ENCODE measurements at places on chromosomes 12 and 14.

DNA sequence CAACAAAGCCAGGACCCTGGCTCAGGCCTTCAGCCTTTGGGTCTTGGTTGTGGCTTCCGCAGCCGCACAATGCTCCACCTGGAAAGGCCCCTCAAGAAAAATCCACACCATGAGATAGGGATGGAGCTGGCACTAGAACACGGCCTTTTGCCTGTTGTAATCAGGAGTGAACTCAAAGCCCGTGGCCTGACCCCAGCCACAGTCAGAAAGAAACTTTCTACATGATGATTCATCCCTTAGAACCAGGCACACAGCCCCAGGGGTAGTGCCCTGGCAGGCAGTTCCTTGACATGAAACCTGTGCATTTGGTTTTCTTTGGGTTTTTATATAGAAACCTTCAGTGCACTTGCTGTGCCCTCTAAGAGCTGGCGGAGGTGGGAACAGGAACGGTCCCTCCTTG is 5.1 kb downstream of the CLMN start:
- no peak for DNase-seq

DNA sequence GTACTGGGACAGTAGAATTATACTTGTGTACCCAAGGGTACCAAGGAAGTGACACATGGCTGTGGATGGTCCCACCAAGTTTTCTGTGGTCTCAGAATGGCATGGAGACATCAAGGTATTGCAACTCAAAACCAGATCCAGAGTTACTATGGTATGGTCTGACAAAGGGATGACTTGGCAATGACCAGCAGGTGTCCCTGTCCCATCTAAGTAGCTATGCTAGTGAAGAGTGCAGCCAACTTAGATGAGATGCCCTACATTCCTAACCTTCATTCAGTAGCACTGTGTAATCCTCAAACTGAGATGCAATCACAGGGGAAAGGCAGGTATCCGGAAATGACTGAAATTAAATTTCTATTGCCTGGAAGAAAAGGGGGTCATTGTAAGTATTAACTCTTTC is 188.7 kb upstream of the TMEM260 start:
- DNase-seq = no peak

GRCh38 chr12:42422785-42423184 is 96.8 kb downstream of the PPHLN1 start:
- DNase-seq = no peak

DNA sequence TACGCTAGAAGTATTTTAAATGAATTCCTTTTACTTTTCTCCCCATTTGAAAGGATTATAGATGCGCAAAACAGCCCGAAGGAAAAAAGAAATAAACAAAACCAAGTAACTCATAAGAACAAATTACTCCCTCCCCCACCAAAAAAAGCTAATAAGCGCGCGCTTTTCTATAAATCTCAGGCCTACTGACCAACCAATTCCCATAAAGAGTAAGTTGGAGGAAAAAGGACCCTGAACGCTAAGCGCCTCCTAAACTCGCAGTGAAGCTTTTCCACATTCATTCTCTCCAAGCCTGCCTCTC is 588 bp downstream of the MBIP start:
- DNase-seq = no peak

- no peak for DNase-seq
These were observed 66.6 kb downstream of the CLMN start for GRCh38 chr14:95253039-95253630.

- no peak for DNase-seq
These were observed 138.9 kb downstream of the PLXNC1 start for GRCh38 chr12:94287245-94287628.

- no peak for DNase-seq
These were observed 2.4 kb downstream of the HRK start for GRCh38 chr12:116878567-116879508.

DNA sequence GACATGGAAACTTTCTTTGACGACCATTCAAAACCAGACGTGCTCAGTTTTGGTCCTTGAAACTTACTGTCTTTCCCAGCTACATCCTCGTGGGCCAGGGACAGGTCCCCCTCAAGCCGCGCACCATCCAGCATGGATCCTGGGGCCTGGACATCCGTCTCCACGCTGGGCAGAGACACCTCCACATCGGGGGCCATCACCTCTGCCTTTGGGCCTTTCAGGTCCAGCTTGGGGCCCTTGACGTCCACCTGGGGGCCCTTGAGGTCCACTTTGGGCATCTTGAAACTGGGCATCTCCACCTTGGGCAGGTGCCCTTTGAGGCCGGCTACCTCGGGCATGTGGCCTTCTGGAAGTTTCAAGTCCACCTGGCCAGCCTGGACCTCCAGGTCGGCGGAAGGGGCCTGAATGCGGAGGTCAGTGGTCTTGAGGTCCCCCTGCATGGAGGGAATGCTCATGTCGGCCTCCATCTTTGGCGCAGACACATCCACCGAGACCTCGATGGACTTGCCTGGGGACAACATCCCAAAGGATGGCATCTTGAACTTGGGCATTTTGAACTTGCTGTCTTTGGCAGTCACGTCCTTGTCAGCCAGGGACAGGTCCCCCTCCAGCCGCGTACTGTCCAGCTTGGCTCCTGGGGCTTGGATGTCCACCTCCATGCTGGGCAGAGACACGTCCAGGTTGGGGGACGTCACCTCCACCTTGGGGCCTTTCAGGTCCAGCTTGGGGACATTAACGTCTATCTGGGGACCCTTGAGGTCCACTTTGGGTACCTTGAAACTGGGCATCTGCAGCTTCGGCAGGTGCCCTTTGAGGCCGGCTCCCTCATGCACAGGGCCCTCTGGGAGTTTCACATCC is 17.1 kb downstream of the PLD4 start:
- DNase-seq = no peak

GRCh38 chr14:102573591-102574046 is 18.8 kb upstream of the RCOR1 start:
- no peak for DNase-seq

DNA sequence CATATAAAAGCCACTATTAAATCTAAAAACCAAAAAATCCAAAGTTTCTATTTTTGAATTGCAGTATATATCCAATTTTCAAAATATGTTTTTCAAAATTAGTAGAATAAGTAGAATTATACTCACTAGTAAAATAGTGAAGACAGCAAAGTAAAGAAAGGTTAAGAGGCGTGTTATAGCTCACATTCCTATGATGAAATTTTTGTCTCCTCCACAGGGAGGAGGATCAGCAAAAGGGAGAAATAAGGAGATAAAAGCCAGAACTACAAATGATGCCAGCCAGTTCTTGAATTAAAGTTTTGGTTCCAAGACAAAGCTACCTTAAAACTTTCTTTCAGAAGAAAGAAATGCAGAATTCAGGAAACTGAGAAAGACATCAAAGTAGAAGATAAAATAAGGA is 50.0 kb downstream of the C2CD5 start:
- no peak for DNase-seq

GRCh38 chr12:46617167-46617566 is 208.6 kb downstream of the SLC38A4 start:
- no peak for DNase-seq

DNA sequence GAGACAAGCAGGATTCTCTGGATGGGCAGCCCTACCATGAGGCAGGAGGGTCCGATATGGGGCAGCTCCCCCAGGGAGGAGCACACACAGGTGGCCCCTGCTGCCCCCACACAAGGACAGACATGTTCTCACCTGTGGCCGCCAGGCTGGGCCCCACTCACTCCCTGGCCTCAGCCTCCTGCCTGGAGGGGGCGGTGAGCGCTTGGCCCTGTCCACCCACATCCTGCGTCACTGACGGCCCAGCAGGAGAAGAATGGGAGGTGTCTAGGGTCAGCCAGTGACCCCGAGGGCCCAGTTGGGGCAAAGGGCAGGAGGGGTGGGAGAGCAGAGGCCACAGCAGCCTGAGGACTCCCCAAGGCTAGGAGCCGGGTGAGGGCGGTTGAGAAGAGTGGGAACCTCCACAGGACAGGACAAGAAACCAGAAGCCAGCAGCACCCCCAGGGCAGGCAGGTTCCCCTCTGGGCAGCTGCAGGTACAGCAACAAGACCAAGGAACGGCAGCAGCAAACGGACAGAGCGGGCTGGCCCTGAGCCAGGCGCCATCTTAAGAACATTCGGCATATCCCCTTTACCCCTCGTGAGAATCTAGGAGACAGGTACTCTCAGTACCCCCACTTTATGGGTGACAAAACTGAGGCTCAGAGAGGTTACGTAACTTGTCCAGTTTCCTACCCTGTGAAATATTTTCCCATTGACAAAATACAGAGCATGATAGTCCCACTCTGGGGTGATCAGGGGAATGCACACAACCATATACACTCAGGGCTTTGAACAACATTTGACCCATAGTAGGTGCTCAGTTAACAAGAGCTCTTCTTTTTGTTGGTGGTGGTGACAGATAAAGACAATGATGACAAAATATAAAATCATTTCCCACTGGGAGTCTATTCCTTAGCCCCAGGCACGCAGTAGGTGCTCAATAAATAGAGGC is 74.3 kb downstream of the NCOR2 start:
- no peak for DNase-seq

- DNase-seq = no peak
These were observed 220.0 kb downstream of the RAD51B start for GRCh38 chr14:68039593-68039992.

DNA sequence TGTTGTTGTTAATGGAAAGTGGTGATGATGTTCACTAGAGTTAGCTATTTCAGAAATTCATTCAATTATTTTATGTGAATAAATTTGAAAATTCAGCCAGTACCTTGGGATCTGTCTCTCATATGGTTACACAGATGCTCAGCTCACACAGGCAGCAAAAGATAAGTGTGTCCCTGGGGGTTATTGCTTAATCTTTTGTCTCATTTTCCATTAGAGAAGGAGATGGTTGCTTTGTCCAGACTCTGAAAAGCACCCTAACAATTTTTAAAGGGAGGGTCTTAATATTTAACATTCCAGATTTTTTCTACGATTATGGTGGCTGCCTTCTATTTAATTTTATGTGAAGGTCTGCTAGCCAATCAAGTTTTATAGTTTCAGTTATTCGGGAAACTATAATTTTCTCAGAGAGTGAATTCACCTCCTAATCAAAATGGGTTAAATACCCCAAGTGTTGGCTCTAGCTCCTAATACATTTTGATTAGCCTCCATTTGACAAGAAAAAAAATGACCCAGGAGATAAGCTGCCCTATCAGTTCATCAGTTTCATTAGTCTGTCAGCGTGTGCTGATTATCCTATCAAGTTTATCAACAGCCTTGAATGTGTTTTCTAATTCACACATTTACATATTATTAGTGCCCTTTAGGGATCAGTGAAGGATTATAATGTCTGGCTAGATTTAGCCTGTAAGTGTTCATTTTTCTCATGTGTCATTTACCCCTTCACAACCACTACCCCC is 282.1 kb downstream of the TMTC2 start:
- no peak for DNase-seq

GRCh38 chr14:33210311-33210710 is 271.6 kb downstream of the NPAS3 start:
- no peak for DNase-seq

DNA sequence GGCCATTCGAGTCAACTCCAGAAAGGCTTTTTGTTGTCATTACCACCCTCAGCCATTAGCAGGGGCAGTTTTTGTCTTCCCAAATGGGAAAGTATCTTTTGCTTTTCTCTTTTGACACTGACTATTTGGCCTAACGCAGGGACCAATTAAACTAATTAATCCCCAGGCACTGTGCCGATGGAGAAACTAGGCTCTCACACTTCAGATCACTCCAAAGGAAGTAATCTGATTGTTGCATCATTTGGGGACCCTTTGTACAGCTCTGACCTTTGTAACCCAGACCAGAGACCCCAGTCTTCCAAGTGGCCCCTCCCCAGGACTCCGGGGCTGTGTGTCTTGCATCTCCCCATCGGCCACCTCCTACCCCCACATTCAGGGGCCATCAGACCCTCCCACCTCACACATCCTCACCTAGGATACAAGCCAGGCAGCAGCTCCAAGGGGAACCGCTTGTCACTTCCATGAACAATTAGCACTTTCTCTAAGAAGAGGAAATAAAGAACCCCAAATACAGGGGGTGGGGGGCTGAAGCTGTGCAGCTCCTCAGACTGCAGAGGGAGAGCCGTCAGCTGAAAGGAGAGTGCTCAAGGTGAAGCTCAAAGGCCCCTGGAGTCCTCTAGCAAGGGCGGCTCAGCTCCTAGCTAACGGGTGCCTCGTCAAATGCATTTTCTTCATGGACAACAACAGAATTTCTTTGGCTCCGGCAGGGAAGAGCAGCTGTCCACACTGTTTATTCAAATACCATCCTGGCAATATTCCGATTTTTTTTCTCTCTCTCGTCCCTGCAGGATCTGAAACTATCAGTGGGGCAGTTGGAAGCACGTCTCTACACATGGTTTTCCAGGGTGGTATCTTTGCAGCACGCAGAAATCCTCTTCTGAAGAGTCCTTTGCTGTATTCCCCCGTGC is 64.3 kb upstream of the DIO3 start:
- no peak for DNase-seq

DNA sequence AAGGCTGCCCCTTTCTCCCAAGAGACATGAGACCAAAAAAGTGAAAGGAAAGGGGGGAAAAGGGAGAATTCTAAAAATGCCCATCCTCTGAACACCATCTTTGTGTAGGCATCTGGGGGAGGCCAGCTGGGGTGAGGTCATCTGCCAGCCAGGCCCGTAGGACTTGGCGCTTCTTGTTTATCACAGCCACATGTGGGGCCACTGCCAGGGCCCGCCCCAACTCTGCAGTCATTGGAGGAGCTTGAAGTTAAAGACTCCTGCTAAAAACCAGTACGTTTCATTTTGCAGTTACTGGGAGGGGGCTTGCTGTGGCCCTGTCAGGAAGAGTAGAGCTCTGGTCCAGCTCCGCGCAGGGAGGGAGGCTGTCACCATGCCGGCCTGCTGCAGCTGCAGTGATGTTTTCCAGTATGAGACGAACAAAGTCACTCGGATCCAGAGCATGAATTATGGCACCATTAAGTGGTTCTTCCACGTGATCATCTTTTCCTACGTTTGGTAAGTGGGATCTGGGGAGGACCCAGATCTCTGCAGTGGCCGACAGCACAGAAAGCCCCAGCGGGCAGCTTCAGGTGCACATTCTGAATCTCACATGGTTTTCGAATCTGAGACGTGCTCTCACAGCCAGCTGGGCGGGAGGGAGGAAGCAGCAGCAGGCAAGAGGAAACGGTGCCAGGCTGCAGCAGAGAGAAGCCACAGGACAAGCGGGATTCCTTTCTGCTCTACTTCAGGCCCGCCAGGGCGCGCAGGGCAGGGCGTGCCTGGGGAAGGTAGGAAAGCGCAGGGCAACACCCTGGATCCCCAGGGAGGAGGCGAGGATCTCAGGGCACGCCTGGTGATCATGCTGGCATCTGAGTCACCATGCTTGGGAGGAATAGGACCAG is at the start of gene P2RX7:
Gene P2RX7 (plus strand): TSS at position 276 of the 881 bp plus-strand sequence. CDS start 95 bp downstream, at position 371.
- peak; percentile 11 for DNase-seq

DNA sequence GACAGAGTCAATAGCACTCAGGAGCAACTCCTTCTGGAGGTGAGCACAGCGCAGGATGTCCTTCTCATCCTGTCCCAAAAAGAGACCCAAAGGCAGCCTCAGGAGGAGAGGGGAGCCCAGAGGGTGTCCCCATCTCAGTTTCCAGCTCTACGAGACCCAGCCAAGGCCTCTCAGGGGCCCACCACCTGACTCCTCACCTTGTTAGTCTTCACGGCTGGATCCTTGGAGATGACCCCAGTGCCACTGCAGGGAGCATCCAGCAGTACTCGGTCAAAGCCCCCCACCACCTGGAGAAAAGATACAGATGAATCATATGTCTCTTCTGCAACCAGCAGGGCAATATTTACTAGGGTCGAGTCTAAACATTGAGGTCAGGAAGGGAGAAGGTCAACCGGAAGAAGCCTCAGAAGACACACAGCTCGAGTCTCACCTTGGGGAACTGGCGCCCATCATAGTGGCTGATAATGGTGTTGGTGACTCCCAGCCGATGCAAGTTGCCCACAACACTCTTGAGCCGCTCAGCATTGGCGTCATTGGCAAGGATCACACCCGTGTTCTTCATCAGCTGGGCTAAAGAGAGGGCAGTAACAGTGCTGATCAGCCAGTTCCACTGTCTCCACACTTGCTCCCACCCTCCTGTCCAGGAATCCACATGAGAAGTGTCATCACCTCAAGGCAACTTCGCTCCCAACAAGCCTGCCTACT is 4.8 kb upstream of the IFFO1 start:
- no peak for DNase-seq
